ENCODE measurements at places on chromosomes 1 and 21.

DNA sequence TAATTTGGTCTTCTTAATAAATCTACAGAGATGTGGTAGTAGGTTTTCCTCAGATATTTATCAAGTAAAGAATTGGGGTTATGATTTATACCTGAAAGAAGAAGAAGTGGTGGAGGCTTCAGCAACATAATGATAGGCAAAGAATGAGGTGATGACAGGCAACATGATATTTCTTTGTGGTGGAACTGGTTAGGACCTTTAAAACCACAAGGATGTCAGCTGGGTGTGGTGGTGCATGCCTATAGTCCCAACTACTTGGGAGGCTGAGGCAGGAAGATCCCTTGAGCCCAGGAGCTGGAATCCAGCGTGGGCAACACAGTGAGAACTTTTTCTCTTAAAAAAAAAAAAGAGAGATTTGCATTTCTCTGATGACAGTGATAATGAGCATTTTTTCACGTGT, 34.1 kb upstream of the COL11A1 start:
- DNase-seq: no peak

DNA sequence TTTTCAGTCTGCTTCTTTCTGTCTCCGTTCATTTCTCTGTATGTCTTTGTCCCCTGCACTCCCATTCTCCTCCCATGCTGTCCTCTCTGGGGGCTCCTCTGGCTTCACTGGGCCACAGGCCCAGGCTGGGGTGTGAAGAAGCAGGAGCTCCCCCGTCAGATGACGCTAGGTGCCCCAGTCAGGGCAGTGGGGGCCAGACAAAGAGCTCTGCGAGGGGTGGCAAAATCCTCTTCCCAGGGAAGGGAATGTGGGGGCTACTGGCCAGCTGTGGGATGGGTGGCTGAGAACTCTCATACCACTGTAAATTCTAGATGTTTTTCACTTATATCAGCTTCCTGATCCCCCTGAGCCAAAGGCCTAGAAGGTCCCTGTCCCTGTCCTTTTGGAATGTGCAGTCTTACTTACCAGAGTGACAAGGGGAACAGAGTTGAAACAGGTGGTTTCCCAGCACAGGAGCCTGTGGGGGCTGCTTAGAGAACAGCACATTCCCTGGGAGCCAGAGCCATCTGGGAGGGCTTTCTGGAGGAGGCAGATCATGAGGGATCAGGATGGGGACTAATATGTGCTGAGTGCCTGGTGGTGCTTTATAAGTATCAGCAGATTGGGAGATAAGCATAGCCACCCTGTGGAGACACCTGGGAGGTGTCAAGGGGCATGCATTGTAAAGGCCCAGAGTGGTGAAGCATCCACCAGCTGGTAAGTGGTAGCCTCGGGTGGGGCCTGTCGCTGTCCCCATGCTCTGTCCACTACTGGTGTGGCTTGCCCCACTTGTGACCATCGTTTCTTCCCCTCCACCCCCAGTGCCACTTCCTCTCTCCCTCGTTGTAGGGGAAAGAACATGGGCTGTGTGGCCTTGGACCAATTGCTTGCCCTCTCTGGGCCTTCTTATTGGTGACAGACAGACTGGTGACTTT, 10.1 kb upstream of the PADI1 start:
- DNase-seq: no peak

GRCh38 chr21:41827951-41828883, 50.9 kb downstream of the PRDM15 start:
- DNase-seq: no peak

DNA sequence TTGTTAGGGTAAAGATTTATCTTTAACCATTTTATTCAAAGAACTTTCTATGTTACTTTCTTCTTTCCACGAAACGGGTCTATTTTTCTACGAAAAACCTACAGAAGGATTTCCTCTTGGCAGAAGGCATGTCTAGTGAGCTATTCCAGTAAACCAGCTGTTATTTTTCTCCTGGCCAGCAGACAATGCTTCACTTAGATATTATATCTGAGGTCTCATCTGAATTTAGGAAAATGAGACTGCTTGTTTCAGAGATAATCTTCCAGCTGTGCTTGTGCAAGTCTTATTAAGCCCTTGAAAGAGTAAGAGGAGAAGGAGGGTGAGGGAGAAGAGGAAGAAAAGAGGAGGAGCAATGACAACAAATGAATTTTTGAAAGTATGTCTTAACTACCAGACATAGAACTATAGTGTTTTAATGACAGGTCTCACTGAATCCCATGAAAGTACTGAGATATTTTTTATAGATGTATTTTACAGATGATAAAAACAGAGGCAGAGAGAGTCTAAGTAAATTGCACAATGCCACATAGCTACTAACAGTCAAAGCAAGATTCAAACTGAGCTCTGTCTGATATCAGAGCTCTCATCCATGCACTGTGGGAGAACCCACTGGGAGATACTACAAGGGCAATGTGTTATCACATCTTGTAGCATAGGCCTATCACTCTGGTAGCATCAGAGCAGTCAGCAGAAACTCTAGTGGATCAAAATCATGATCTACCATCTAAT, 54.6 kb upstream of the SAMSN1 start:
- DNase-seq: no peak

- DNase-seq: no peak
Measured at GRCh38 chr1:11918799-11919519, 7.3 kb downstream of the KIAA2013 start.

- DNase-seq: no peak
Measured at GRCh38 chr1:52057255-52057654, 1.2 kb downstream of the BTF3L4 start.

GRCh38 chr1:247358920-247359319, 27.3 kb upstream of the ZNF496 start:
- no peak for DNase-seq

GRCh38 chr1:152880907-152881306, 2.8 kb downstream of the SMCP start:
- no peak for DNase-seq

DNA sequence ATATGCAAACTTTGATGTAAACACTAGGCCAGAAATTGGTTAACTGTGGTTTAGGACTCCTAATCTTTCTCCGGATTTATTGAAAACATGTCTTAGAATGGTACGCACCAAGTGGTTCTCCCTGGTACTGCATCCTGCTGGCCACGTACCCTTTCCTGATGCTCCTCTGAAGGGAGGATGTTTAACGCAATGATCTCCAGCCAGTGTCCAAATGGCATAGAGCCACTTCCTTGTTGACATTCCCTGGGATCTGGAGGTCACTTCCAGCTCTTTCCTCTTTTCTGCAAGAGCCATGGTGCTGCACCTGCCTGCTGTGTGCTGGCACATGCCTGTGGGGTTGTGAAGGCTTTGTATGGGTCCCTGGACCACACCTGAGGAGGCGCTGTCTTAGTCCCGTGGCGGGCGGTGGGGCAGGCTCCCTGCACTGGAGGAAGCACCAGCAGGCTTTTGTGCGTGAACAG, 53.9 kb downstream of the GALNT2 start:
- no peak for DNase-seq

GRCh38 chr1:172286629-172287076, 133.8 kb upstream of the C1orf105 start:
- peak; percentile 42 for DNase-seq

DNA sequence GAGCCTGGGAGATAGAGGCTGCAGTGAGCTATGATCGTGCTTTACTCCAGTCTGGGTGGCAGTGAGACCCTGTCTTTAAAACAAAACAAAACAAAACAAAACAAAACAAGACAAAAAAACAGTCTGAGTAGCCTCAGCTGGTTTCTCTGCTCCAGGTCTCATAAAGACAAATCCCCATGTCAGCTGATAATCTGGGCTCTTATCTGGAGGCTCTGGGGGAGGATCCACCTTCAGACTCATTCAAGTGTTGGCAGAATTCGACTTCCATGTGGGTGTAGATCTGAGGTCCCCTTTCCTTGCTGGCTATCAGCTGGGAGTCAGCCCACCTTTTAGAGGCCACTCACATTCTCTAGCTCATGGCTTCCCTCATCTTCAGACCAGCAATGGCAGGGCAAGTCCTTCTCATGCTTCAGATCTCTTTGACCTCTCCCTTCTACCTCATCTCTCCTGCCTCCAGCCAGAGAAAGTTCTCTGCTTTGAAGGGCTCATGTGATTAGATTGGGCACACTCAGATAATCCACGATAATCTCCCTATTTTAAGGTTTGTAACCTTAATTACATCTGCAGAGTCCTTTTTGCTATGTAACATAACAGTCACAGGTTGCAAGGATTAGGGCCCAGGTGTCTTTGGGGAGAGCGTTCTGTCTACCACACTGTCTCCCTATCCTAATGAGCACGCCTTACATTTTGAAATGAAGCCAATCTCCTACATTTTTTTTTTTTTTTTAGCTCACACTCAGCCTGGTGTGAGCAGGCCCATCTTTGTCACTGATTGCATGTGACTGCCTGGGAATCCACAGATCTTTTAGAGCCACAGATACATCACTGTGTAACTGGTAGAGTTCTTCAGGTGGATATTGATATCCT, 7.5 kb upstream of the PYCR2 start:
- no peak for DNase-seq

DNA sequence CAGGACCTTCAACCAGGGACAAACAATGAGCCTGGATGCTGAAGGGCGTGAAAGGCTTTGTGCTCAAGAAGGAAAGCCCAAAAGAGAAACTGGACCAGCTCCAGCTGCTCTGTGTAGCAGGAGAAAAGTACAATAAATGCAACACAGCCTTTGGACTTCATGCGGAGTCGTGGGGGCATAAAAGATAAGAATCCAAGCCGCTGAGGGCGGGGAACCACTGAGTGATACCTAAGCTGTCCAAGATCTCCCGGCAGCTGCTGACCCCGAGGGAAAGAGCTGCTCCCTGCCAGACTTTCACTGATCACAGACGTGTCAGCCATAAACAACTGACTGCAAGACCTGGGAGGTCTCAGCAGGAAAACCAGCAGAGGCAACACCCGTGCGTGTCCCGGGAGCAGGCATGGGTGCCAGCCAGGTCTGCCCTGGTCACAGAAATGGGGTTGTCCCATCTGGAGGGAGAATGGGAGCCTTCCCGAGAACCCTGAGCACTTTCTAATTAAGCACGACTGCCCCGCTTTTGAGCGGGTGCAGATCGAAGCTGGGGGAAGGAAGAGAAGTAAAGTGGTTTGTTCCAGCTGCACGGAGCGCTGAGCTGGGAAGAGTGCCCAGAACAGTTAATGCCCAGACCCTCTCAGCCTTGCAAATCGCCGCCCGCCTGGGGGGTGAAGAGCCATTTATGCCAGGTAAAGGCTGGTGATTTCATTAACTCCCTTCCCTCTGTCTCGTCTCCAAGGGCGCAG, 68.3 kb upstream of the TARDBP start:
- no peak for DNase-seq

GRCh38 chr21:39385299-39386145, 36.6 kb upstream of the HMGN1 start:
- peak; percentile 79 for DNase-seq

DNA sequence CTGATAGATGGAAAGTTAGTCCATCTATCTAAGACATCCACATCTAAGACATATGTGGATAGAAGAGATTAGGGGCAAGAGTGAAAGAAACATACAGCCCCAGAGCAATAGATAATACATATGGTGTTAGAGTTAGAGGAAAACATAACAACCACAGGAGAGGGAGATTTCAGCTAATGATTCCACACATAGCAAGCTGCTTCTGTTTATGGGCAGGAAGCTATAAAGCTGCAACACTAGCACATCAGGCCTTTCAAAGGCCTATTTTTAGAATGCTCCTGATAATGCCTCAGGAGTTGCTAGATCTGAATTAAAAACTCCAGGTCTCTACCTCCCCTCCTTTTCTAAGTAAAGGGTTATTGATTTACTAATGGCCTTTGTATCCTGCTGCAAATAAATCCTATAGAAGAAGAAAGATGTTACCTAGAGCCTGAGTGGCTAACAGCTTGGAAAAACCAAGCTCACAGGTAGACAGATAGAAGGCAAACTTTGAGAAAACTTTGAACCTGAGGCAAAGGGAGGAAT, 36.1 kb downstream of the BRINP2 start:
- DNase-seq: no peak

GRCh38 chr1:244712669-244713068, 59.7 kb downstream of the DESI2 start:
- peak; percentile 36 for DNase-seq

- DNase-seq: no peak
Measured at GRCh38 chr1:82689217-82689616, 888.5 kb downstream of the ADGRL2 start.

DNA sequence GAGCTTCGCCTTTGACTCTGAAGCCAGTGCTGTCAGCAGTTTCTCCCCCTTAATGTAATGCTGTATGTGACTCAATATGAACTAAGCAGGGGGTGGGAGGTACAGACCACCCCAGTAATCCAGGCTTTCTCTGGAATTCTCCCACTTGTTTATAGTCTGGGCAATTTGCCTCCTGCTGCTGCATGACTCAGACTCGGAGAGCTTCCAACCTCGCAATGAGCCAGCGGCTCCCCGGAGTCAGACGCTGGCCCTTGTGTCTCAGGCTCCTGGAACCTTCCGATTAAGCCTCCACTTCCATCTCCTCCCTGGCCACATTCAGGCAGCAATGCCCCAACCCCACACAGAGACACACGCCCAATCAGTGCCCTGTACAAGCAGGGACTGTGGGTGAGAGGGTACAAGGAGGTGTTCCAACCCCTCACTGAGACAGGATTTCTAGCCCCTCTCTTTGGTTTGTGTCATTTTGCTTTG, 471.7 kb upstream of the VAMP3 start:
- no peak for DNase-seq

DNA sequence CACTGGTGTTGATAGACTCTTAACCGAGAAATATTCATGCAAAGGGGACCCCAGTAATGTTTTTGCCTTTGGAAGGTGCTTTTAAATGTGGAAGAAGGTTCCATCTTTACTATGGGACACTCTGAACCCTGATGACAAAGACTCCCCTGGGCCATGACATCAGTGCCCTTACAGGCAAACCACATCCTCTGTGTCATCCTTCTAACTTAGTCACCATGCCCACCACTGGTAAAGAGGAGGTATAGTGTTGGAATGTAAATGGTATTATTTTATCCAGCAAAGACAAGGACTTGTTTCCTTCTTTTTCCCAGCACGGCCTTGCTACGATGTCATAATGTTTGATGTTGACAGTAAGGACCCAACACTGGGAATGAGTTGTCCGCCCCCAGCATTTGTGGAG, 12.6 kb downstream of the METTL13 start:
- peak; percentile 71 for DNase-seq

DNA sequence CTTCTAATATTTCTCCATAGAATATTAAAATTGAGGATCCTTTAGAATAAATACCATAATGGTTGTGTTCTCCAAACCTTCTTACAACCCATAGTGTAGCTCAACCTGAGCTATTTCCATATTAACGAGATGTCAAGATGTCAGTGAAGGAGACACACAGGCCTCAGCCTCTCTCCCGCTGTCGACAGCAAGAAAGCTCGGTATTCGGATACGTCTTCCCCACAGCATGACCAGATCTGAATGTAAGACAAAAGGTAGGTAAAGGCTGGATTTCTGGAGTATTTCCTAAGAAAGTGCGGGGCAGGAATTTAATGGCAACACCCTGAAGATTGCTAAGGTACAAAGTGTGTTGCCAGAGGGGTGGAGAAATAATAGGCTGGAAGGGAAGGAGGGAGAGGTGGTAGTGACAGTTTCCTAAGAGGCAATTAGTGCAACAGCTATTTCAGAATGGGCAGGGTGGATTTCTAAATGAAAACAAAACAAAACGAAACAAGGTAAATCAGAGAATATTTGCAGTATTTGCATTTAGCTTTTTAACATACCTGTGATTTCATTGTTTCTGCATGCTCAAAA, 1.7 kb downstream of the ADSS2 start:
- no peak for DNase-seq
